Frontal cortex (tissue), 4 donors: ENCODE measurements at places on chromosomes 5 and 9.

GRCh38 chr9:132982458-132982857 is 4.0 kb downstream of the GFI1B start:
- no peak for DNase-seq

DNA sequence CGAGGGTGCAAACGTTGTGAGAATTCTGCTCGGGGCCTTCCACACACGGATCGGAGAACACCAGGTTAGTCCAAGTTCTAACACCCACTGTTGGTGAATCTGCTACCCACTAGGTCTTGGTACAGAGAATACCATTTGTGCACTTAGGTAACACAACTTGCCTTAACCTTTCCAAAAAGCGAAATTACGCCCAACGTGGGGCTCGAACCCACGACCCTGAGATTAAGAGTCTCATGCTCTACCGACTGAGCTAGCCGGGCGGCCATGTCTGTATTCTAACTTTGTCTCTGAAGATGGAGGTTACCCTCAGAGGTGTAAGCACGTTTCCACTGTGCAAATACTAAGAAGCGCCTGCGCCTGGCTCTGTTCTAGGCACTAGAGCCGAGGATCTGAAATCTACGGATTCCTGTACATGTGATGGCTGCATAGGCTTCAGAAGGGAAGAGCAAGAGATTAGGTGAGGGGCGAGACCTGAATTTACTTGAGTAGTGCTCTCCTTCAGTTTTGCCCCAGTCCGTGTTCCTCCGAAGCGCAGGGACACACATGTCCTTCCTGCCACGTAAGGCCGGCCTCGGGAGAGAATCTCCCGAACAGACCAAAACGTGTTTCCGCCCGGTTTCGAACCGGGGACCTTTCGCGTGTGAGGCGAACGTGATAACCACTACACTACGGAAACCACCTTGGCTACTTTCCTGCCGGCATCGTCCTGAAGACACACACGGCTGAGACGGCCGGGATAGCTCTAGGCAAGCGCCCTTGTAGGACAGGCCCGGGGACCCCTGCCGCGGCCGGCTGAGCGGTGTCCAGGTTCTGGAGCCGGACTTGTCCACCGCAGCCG is 1.1 kb upstream of the TRIM41 start:
- DNase-seq = peak; percentile 70

- DNase-seq = no peak
Measured at GRCh38 chr5:170747851-170748250, 35.7 kb upstream of the GABRP start.

- no peak for DNase-seq
Measured at GRCh38 chr9:87653941-87654340, 72.0 kb upstream of the CTSL start.

DNA sequence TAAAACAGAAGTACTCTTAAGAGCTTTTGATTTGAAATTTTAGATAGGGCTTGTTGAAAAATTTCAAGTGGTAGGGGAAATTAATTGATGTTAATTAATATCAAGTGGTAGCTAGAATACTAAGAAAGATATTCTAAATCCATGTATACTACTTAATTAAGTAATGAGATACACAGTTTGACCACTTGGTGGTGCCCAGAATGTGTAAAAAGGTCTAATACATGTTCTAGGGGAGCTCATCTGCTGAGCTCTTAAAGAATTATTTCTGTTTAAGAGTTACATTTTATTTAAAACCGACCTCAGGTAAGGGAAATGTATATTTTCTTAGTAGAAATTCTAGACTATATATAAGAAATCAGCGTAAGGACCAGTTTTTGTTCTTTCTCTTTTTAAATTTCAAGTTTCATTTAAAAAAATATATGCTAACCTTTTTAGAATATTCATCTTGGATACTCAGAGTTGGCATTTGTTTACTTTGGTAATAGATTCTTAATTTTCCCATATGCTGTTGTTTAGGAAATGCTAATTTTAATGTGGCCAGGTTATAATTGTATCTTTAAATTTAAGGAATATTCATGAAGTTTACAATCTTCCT is 61.5 kb downstream of the LNPEP start:
- DNase-seq = peak; percentile 2

DNA sequence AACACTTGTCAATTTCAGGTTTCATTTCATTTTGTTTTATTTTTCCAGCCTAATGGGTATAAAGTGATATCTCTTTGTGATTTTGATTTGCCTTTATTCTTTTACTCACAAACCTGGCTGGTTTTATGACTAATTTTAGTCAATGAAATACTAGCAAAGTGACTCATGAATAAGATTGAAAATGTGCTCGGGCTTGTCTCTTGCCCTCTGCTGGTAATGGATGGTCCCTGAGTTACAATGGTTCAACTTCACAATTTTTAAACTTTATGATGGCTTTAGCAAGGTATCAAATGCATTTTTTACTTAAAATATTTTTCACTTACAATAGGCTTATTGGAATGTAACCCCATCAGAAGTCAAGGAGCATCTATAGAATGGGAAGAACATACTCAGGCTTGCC is 431.4 kb upstream of the CCNG1 start:
- DNase-seq = no peak

GRCh38 chr5:172528440-172528839 is 74.1 kb upstream of the SH3PXD2B start:
- DNase-seq = no peak

- DNase-seq = no peak
Measured at GRCh38 chr5:83000428-83000827, 76.8 kb downstream of the TMEM167A start.

DNA sequence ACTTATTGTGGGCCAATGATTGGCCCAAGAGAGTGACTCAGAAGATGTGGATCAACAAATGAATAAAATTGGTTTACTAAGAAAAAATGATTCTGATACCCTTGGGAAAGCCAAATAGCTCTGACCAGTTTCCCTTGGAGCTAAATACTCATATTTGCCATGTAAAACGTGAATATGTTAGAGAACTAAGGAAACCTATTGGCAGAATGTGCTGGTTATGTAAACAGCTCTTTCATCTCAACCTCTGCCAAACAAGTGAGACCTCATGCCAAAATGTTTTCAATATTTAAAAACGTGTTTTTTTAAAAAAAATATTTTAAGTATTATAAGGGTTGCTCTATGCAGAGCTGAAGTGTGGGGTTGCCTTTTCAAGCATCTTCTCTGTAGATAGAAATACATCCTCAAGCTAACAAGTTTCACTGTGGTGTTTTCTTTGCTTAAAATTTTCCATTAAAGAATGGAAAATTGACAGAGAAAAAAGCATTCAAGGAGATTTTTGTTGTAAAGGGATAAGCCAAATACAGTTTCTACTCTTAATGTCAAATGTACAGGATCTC is 186.9 kb upstream of the TUT7 start:
- DNase-seq = no peak

DNA sequence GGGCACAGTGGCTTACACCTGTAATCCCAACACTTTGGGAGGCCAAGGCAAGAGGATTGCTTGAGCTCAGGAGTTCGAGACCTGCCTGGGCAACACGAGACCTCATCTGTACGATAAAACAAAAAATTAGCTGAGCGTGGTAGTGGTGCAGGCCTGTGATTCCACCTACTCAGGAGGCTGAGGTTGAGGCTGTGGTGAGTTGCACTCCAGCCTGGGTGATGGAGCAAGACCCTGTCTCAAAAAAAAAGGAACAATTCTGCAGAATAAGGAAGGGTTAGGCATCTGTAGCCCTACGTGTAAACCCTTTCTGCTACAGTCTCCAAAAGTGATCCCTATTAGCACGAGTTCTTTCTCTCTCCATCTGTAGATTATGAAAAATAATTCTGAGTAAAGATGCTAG is 19.9 kb downstream of the CDC26 start:
- DNase-seq = no peak

GRCh38 chr9:19551124-19551929 is 142.5 kb downstream of the ACER2 start:
- no peak for DNase-seq

GRCh38 chr9:130426467-130426773 is 18.3 kb upstream of the ASS1 start:
- DNase-seq = no peak

DNA sequence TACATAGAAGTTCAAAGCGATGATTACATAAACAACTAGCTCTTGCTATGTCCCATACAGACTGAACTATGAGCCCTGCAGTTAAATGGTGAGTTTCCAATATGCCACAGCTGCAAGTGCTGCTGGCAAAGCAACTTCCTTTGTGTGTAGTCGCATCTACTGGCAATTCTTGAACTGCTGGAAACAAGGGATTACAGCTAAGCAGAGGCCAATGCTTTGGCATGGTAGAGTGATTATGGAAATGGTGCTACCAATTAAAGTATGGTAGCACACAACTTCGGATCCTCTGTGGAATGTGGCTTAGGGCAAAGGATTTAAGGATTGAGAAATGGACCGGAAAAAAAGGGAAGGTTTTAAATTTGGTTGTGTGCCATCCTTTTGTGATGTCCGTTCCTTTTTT is 856.6 kb downstream of the MAT2B start:
- no peak for DNase-seq

DNA sequence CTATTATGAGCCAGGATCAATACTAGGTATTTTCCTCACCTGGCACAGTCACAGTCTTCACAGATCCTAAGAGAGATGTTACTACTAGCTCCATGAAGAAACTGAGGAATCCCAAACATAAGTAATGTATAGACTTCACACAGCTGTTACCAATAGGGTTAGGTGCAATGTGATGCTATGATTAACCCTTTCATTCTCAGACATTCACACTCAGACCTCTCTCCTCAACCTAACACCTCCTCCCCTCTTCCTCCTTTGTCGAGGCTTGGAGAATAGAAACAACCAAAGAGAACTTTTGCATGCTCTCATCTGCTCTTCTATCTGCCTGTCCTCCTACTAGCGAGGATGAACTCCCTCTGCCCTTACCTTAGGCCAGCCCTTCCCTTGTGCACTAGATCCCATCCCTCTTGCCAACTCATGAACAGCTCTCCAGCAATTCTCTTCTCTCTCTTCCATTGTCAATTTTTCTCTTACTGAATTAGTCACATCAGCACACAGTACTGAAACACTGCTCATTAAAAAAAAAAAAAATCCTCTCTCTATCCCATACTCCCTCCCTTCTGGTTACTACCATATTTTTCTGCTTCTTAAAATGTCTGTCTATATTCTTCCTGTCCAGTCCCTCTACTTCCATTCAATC is 47.7 kb downstream of the MAPKAP1 start:
- DNase-seq = no peak

GRCh38 chr9:126616521-126616976 is 2.8 kb downstream of the LMX1B start:
- DNase-seq = peak; percentile 17

DNA sequence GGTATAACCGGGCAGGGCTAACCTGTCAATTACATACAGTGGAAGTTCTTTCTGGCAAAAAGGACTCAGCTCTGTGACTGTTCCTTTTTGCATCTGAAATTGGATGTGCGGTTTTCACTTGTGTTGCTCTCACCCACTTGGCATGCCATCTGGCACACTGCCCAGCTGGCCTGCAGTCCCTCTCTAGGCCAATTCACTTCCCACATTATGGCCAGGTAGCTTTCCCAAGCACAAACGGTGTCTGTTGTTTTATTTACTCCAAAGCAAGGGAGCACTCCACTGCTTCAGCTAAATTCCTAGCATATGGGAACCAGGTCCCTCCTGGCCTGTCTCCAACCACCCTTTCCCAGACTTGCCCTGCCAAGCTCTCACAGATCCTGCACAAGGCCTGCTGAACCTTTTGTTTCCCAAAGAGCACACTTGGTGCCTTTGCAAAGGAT is 132.5 kb downstream of the SEMA6A start:
- DNase-seq = no peak

- no peak for DNase-seq
Measured at GRCh38 chr9:127334725-127335124, 62.2 kb upstream of the SLC2A8 start.

GRCh38 chr5:138243794-138244193 is 30.6 kb downstream of the GFRA3 start:
- DNase-seq = peak; percentile 37

DNA sequence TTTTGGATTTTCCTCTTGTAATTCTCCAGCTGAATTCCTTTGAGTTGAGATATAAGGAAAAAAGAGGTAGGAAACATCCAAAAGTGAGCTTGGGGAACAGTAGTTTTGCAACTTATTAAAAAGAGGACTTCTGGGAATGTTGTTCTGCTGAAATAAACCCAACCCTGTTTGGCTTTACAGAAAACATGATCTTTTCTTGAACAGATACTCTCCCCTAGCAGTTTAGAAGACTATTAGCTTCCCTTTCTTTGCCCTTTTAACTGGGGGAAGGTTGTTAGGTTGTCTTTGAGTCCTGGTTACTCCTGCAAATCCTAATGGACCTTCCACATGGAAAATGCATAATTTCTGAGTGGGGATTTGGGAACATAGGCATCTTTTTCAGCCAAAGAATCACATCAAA is 168.7 kb upstream of the RPS23 start:
- DNase-seq = no peak

DNA sequence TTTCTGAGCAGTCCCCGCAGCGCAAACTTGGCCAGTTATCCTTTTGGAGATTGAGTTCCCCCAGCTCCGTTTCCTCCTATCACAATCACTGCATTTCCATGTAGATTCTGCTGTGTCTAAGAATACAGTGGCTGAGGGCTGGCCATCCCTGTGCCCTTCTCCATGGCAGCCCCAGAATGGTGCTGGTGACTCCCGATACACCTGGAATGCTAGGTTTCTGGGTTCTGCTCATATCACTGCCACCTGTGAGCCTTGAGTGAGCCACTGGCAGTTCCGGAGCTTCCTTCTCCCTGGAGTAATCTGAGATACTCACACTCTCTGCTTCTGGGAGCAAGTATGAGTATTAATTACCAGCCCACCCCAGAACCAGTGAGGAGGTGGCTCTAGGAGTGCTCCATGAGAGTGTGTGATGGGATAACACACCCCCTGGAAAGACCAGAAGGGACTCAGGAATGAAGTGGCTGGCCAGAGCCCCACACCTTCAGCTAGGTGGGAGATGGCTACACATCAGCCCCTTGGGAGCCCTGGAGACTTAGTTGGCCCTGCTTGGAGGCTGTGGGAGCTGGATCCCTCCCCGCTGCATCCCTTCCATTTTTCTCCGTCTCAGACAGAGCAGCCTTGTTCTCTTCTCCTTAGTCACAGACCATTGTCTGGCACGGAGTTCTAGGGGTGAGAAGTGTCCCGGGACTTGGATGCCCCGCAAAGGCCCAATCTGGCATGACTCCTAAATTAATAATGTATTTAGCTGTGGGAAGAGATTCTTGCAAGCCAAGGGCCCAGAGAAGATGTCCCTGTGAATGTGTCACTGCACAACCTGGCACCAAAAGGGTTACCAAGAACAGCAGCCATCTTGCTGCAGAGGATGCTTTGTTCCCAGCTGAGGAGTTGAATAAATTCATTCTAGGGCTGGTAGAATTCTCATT is 4.9 kb downstream of the PCDHGC5 start:
- no peak for DNase-seq

- DNase-seq = no peak
Measured at GRCh38 chr9:4196376-4196775, 103.5 kb downstream of the GLIS3 start.
